ENCODE measurements at places on chromosomes 6 and 20. TPM values are rescaled to one million over a fixed set of nuclear protein-coding genes. Genes with fewer than 3 reads are reported as not detected.

Gene RAMACL
- 0.08 TPM for polyA plus RNA-seq

Gene CUL7
- polyA plus RNA-seq: 9.3 TPM

Gene CTCFL
- polyA plus RNA-seq: 0.04 TPM

Gene SLC52A3
- 1.0 TPM for polyA plus RNA-seq

Gene FGD2
- 7.0 TPM for polyA plus RNA-seq

Gene PHF3
- polyA plus RNA-seq: 11.8 TPM

Gene PPP1R14C
- not detected for polyA plus RNA-seq

Gene PRIM2
- polyA plus RNA-seq: 2.4 TPM

Gene HLA-DQB1
- 73.5 TPM for polyA plus RNA-seq

Gene KIF6
- 0.10 TPM for polyA plus RNA-seq

Gene MYCT1
- 17.5 TPM for polyA plus RNA-seq

Gene EDN3
- polyA plus RNA-seq: 0.07 TPM

Gene KCNK16
- polyA plus RNA-seq: not detected

Gene MOCS3
- 2.0 TPM for polyA plus RNA-seq

Gene BCL2L1
- 30.8 TPM for polyA plus RNA-seq

Gene SCGN
- polyA plus RNA-seq: 1.8 TPM

Gene BPIFA1
- polyA plus RNA-seq: not detected

Gene HCRTR2
- polyA plus RNA-seq: 0.03 TPM

Gene NCOA5
- polyA plus RNA-seq: 14.1 TPM

Gene OLIG3
- polyA plus RNA-seq: not detected

Gene NKAPL
- 2.4 TPM for polyA plus RNA-seq

Gene TCF15
- polyA plus RNA-seq: 0.35 TPM

Gene DSP
- polyA plus RNA-seq: 51.7 TPM

Gene LZTS3
- 4.0 TPM for polyA plus RNA-seq

Gene PLCB4
- polyA plus RNA-seq: 11.4 TPM

Gene DEF6
- polyA plus RNA-seq: 8.6 TPM

Gene HTR1E
- 0.03 TPM for polyA plus RNA-seq

Gene OR2H1
- polyA plus RNA-seq: not detected

Gene RAD21L1
- polyA plus RNA-seq: not detected

Gene COL10A1
- not detected for polyA plus RNA-seq

Gene ENPP1
- polyA plus RNA-seq: 7.7 TPM

Gene COL21A1
- 1.9 TPM for polyA plus RNA-seq

Gene NHLRC1
- polyA plus RNA-seq: 1.6 TPM

Gene ZCCHC3
- polyA plus RNA-seq: 8.9 TPM

Gene TRIM15
- polyA plus RNA-seq: not detected

Gene FRK
- polyA plus RNA-seq: 1.1 TPM

Gene TUBB2B
- 5.0 TPM for polyA plus RNA-seq

Data from adipose tissue (tissue), 3 donors.